ENCODE measurements at places on chromosomes 5 and 9.

DNA sequence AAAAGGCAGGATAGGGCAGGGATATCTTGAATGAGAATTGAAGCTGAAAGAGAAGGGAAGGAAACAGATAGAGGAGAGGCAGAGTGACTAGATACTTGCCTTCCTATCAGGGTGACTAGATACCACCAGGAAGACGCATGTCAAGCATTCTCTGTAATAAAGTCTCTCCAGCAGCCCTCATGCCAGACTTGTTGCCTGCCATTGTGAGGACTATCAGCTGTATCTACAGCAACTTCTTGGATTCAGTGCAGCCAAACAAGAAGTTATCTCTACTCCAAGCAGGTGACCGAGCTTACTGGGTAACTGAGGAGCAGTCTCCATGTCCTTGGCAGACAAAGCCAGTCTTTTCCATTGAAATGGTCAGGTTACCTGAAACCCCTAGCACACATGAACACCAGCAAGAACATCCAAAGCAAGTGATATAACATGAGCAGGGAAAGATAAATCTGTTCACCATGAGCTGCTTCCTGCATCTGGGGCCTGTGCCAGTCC, 9.3 kb downstream of the SH3RF2 start:
- no peak for DNase-seq

DNA sequence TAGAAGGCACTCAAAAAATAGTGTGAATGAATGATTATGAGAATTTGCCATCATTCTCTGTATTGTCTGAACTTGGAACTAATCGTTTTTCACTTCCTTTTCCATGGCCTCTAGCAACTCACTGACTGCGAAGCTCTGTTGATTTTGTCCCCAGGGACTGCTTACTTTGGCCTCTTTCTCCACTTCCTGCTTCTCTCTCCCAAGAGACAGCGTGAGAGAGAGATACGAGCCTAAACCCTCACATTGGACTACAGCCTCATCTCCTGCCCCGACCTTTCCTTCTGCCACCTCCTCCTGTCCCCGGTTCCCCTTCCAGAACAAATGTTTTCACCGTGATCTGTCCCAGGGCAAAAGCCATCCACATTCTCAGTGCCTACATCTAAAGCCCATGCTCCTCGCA, 300.8 kb upstream of the PANK3 start:
- peak; percentile 55 for DNase-seq

GRCh38 chr5:368183-369084, 46.9 kb downstream of the AHRR start:
- DNase-seq = peak; percentile 39

DNA sequence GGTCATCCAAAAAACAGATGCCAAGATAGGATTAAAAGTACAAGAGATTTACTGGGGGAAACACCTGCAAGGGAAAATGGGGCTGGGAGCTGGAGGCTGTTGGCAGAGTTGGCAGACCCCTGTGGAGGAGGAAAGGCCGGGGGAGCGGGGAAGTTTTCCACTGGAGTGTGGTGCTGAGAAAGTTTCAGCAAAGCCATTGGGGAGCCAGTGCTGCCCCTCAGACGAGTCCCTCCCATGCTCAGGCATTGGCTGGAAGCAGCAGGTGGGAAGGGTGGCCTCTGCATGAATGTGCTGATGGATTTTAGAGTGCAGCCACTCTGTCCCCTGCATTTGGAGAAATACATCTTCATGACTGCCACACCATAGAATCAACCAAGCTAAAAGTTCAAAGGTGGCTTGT, 52.8 kb downstream of the TTC1 start:
- DNase-seq = no peak

DNA sequence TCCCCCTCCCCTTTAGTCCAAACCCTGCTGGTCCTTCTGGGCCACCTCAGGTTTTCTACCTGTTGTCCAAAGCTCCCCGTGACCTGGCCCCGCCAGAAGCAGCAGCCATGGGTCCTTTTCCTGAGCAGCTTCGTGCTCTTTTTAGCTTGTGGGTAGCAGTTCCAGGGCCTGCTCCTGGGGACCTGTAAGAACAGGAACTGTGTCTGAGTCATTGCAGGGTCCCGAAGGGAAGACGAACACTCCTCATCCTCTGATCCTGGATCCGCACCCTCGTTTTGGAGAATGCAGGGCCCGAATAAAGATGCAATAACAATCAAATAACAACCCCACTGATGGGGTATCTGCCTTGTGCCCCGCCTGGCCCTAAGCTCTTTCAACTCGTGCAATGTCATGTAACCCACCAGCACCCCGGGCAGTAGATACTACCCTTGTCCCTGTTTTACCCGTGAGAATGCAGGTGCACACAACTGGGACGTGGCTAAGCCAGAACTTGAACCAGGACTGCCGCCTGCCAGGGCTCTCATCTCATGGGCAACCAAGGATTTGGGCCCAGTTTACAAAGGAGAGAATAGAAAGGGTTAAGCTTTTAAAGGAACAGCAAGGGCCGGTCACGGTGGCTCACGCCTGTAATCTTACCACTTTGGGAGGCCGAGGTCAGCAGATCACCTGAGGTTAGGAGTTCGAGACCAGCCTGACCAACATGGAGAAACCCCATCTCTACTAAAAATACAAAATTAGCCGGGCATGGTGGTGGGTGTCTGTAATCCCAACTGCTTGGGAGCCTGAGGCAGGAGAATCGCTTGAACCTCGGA, 33.2 kb downstream of the NEK6 start:
- no peak for DNase-seq

DNA sequence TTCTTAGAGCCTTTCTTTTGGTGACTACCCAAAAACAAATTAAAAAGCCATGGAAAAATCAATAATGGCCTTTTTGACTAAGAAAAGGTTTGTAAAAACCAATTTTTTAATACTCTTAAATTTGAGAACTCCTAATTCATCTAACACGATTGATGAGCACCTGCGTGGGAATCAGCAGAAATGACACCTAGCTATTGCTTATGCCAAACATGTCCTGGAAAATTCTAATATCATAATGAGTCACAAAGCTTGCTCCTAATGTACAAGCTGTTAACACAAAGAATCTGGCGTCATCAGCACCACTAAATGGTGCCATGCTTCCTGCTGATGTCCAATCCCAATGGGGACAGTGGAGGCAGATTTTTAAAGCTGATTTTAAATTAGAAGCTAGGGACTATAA, 146.2 kb upstream of the LRRTM2 start:
- DNase-seq = no peak

- no peak for DNase-seq
Observed at GRCh38 chr5:94389515-94389899, 228.9 kb downstream of the KIAA0825 start.

GRCh38 chr9:21016701-21017491, 14.5 kb downstream of the HACD4 start:
- peak; percentile 60 for DNase-seq

DNA sequence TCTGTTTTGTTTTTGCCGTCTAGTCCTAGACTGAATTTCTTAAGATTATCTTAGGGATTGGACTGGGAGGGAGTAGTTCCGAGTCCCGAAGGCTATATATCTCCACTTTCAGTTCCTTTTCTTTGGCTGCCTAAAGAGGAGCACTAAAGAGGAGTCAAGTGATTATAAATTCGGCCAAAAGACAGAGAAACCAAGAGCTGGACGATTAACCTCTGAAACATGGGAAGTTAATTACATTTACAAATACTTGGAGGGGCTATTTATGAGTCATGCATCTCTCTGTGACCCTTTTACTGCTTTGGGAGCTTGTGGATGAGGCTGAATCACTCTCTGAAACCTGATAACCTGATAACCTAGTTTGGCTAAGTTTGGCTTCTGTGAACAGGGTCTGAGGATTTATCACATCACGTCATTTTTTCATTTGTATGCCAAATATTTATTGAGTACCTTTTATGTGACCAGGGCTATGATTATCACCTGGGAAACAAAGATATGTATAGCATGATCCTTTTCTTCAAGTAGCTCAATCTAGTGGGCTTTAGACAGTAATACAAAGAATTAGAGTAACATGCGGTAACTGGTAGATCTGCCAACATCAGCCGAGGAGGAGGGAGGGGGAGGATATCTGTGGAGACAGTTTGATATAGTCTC, 180.9 kb downstream of the CD180 start:
- DNase-seq = no peak

DNA sequence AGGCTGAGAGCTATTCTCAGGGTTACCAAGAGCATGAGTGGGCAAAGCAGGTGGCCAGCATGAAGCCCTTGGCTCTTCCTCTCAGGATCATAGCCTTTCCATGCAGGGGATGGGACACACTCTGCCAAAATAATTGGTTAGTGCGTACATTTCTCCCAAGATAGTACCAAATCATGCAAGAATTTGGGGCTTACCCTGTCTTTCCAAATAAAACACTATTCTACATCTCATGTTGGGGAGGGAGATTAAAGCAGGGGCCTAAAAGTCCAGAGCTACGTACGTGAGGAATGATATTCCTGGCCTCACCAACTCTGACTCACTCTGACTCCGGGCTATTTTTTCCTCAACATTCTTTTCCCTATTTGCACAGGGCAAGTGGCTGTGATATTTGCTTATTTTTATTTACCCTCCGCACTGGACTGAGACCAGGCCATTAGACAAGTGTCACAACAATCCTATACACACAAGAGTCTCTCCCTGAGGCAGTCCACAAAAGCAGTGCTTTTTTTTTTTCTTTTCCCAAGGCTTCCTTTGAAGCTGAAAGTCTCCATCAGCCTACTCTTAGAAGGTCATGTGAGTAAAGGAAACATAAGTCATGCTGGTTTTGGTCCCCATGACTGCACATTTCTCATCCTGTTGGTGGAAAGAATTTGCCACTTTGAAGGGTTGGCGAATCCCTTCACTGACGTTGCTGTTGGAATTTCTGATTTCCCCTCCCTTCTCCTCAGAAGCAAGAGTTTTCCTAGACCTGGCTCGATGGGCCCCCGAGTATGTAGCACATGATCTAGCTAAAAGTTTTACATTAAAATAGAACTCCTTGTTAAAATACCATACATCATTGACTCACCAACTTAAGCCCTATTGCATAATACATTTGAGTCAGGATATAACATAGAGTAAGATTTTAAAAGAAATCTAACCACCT, 40.0 kb downstream of the TMEM252 start:
- DNase-seq = peak; percentile 35

DNA sequence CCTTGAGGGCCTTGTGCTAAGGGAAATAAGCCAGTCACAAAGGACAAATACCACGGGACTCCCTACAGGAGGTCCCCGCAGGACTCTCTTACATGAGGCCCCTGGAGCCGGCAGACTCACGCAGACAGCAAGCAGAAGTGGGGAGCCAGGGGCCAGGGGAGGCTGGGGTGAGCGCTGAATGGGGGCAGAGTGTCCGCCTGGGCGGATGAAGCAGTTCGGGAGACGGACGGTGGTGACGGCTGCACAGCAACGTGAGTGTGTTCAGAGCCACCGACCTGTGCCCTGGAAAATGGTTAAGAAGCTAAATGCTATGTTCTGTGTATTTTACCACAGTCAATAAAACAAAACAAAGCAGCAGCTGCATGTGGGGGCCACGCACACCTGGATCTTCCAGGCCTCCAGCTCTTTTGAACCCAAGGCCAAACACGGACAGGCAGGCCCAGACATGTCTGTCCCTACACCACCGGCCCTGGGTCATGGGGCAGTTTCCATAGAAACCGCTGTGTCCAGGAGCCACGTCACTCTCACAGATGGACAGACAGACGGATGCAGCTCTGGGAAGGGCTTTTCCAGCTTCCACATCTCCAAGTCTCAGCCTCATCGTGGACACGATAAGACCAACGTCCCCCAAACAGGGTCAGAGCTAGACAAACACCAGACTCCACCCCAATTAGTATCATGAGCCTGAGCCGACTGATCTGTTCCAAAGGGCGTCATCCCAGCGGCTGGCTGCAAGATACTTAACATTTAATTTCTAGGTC, 103.9 kb downstream of the VAV2 start:
- no peak for DNase-seq

- DNase-seq = no peak
Observed at GRCh38 chr9:112787978-112788377, 37.4 kb downstream of the SNX30 start.

DNA sequence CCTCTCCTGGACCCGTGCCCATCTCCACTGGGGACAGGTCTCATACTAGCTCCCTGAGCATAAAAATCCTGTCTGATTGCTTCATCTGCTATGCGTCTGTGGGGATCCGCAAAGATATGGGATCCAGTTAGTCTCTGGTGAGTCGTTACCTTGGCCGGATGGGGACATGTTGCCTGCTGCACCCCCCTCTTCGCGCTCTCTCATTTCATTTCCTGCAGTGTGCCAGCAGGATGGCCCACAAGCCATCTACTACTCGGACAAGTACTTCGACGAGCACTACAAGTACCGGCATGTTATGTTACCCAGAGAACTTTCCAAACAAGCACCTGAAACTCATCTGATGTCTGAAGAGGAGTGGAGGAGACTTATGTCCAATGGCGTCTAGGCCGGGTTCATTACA, 17.0 kb upstream of the CEP78 start:
- DNase-seq = no peak

DNA sequence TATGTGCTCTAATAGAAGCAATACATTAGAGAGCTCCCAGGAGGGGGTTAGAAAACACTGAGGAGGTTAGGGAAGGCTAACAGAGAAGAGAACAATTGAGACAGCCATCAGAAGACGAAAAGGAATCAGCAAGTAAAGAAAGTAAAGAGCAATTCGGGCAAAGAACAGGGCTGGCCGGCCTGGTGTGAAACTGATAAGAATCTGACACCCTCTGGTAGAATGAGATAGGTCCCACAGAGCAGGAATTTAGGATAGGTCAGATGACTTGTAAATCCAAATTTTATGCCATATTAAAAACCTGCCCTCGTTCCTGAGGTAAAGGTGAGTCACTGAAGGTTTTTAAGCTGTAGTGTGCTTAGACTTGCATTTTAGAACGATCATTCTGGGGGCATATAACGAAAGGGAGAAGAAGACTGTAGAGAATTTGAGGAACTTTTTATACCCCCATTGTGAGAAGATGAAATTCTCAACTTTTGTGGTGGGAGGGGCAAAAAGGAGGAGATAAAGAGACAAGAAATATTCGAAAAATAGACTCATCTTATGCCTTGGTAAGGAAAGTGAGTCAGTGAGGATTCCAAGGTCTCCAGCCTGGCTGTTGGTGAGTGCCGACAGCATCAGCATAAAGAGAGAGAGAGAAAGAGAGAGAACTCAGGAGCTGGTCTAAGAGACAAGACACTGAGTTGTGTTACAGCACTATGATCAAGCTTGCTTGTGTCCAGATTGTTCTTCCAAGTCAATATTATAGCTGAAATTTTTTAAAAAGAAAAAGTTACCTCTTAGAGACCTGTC, 51.3 kb downstream of the TMEM167A start:
- DNase-seq = no peak
